Activated naive CD4-positive, alpha-beta T cell treated with anti-CD3 and anti-CD28 coated beads, Interleukin-2, amount 50 U/mL, for 16 hours (primary cell): ENCODE measurements at places on chromosomes 11 and 22.

GRCh38 chr22:48868554-48868953 is 959.1 kb downstream of the BRD1 start:
- no peak for DNase-seq

GRCh38 chr11:82732734-82733443 is 775 bp downstream of the FAM181B start:
- peak; percentile 24 for DNase-seq

GRCh38 chr11:125376856-125377255 is 119.2 kb downstream of the FEZ1 start:
- no peak for DNase-seq

DNA sequence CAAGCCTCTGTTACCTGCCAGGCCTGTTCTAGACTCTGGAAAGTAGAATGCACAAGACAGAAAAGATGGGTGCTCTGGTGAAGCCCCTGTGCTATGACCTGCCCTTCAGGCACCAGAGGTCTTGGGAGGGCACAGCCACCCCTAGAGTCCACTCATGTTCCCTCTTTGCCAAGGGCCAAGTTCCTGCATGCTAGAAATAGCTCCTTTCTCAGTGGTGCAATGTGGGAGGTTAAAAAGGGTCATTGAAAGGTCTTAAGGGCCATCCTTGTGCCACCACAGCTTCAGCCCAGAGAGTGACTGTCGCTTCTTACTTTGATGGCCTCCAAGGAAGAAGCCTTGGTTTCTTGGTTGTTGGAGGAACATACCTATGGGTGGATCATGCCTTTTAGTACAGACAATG is 84.6 kb upstream of the PARVA start:
- DNase-seq: no peak

DNA sequence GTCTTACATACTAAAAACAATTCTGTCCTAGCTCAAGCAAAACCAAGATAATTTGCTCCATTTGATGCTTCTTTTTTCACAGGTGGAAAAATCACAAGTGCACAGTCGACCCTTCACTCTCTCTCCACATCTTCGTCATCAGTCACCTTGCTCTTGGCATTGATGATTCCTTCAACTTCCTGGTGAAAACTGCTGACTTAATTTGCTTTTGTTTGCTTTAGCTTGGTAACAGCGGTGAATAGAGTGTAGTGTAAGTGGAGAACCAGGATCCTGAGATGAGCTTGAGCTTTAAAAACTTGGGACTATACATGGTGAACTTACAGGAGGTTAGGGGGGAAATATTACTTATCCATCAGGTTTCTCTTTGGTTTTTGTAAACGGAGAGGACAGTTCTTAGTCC is 331.1 kb upstream of the ARHGAP42 start:
- DNase-seq: no peak

- peak; percentile 19 for DNase-seq
Observed at GRCh38 chr11:13210424-13210823, 67.2 kb upstream of the BMAL1 start.

- no peak for DNase-seq
Observed at GRCh38 chr22:31604746-31605705, 57.0 kb downstream of the PISD start.

- no peak for DNase-seq
Observed at GRCh38 chr11:76598426-76598839, 72.1 kb downstream of the LRRC32 start.

- DNase-seq: no peak
Observed at GRCh38 chr11:125446279-125446678, 49.8 kb downstream of the FEZ1 start.

DNA sequence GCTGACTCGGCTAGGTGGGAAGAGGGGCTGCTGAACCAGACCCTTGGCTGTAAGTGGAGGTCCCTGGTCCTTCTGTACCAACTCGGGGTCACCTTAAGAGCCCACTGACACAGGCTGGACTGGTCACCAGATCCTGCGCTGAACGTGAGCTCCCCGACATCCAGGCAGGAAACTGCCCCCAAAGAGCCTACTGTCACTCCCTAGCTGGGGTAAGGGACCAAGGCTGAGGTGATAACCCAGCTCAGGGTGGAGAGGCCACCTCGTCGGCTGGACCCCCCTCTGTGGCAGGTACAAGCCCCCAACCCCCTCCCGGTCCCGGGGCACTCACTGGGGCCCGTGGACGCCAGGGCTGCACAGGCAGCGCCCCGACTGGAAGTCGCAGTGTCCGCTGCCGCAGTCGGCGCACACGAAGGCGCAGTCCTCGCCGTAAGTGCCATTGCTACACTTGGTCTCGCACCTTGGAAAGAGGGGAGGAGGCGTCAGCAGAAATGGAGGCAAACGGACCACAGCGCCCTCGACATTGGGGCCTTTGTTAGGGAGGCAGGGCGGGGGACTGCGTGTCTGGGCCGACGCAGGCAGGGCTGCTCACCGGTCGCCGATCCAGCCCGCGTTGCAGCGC is 7.4 kb downstream of the SCARF2 start:
- DNase-seq: peak; percentile 28

- DNase-seq: peak; percentile 11
Observed at GRCh38 chr22:19875061-19875530, 20.4 kb upstream of the GNB1L start.

DNA sequence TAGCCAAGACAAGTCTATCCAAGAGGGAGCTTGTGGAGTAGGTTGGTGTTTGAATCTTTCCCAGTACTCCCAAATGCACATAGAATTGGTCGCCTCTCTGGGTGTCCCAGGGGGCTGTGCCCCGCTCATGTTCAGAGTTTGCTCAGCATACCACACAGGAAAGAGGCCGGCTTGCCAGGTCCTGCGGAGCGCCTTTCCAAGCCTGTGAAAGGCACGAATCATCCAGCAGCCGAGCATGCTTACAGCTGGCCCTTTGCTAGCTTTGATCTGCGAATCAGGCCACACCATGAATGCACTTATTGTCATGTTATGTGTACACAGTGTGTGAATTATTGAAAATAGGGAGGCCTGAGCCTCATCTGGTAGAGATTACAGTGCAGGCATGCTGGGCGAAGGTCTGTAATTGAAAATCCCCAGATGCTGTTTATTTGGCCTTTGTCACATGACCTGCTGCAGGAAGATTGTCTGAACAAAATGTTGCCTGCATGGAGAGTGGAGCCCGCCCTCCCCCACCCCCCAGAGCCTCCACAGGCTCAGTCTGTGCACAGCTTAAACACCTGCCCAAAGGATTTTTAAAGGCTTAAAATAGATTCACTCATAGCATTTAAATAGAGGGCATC is 163.3 kb upstream of the RASSF10 start:
- DNase-seq: no peak

DNA sequence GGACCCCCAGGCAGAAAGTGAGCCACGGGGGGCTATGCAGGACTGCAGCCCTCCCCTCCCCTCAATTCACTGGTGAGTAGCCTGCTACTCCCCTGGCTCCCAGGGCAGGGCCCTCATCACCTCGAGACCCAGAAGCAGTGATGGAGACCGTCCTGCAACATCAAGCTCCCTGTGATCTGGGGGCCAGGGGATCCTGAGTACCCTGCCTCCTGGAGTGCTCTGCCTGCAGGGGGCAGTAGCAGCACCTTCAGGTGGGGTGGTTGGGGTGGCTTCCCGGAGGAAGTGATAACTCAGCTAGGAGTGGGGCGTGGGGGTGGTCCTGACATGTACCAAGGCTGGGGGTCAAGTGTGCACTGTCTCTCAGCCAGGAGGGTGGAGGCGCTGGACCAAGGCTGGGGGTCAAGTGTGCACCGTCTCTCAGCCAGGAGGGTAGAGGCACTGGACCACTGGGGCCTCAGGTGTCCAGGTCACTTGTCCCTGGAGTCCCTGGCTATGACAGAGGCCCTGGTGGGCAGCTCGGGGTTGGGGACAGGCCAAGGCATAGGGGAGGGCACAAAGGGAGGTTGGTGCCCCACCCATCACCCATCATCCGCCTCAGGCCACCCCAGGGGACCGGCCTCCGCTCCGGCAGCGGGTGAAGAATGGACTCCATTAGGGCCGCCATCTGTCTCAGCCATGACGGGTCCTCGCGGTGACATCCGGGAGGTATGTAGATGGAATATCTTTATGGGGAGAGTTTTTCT is 9.4 kb downstream of the RTN4R start:
- DNase-seq: no peak

- DNase-seq: no peak
Observed at GRCh38 chr11:70328556-70328955, 58.1 kb downstream of the PPFIA1 start.

GRCh38 chr11:22703591-22703990 is 37.2 kb downstream of the GAS2 start:
- DNase-seq: no peak
